ENCODE measurements at places on chromosomes 1 and 21.

DNA sequence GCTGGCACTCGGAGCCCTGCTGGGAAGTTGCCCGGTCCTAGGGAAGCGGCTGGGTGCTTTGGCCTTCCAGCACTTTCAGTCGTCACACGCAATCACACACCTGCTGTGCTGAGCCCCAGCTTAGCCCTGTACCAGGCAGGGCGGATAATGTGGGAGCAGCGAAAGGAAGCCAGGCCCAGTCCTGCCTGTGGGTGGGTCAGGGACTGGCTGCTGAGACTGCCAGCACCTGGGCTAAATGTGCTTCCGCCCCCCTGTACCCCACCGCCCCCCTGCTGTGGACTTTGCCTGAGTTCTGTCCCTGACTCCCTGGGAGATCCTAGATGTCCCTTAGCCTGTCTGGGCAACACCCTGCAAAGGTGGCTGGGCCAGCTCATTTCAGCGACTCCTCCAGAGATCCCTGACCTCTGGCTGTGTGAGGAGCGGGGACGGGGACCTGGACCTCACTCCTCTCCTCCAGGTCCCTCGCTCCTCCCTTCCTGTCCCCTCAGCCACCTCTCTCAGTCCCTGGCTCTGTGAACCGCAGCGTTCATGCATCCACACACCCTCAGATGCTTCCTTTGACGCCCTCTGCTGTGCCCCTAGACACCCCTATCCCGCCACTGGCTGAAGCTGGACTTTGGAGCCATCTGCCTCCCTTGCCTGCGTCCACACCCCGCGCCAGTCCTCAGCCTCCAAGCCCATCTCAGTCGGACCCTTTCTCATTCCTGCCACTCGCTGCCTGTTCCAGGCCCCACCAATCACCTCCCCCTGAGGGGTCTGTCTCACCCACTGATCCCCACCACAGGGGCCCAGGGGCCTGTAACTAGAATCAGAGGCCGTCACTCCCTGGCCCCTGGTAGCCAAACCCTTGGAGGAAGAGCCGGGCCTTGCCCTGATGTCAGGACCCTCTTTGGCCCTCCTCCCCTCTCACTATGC, 1.4 kb downstream of the MMEL1 start:
- DNase-seq = peak; percentile 78

GRCh38 chr1:202227997-202228401, 34.4 kb downstream of the LGR6 start:
- no peak for DNase-seq

- peak; percentile 60 for DNase-seq
Observed at GRCh38 chr1:226001963-226002666, 3.0 kb upstream of the SDE2 start.

DNA sequence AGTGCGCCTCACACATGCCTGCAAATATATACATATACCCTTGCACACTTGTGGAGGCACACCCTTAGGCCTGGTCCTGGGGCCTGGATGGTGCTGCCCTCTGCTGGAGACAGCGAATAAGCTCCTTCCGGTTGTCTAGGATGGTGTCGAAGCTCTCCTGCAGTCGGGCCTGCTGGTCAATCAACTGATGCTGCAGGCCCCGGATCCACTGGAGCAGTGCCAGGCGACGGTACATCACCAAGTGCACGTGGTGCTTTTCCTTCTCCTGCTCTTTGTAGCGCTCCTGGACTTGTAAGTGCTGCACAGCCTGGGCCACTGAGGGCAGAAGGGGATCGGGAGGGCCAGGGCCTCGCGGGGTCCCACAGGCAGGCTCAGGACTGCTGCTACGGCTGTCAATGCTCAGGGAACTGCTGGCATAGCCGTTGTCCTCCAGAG, 3.1 kb downstream of the C1orf216 start:
- DNase-seq = peak; percentile 82

DNA sequence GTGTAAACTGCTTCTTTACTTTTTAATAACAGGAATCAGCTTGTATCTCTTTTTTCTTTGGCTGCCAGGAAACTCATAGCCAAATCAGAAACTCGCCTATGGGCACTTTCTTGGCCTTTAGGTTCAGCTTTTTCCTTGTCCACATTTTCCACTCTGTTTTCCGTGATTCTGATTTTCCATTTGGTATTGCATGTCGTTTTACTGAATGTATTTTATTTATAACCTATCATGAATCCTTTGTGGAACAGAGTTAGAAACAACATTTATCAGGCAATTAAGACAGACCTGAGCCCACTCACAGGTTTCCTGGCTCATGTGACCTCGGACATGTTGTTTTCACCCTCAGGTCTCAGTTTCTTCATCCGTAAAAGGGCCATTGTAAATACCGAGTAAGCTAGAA, 5.3 kb upstream of the ECE1 start:
- no peak for DNase-seq

DNA sequence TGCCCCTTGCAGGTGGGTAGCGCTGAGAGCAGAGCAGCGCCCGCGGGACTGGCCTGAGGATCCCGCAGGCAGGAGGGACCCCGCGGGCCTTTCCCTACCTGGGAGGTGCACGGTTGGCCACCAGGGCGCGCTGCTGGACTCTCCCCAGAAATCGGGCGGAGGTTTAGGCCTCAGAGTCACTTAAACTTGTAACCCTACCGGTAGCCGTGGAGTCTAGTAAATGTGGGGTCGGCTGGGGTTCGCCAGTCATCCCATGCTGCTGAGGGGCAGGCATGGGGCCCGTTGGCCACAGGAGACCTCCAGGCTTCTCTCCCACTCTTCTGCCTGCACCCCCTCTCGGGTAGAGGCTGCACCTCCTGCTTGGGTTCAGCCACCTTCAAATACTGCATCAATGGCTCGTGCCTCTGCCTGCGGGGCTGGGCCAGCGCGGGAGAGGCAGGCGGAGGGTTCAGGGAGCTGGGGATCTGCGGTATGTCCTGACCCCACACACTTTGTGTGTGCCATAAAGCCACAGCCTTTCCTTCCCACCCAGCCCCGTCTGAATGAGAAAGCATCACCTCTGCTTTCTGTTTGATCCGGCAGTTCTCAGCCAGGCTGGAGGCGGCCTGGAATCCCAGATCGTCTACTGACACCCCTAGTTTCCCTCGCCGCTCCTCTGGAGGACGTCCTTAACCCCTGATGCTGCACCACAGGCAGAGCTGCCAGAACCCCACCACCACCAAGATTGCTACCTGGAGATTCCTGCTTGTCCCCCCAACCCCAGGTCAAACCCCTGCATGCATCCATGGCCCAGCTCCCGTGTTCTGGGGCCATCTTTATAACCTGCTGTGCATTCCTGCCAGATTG, 12.3 kb upstream of the GSTM4 start:
- peak; percentile 90 for DNase-seq

- no peak for DNase-seq
Observed at GRCh38 chr1:153342178-153342577, 6.5 kb downstream of the PGLYRP4 start.

- DNase-seq = no peak
Observed at GRCh38 chr1:117753652-117754051, 147.8 kb downstream of the TENT5C start.

GRCh38 chr1:56461158-56462127, 117.9 kb downstream of the PLPP3 start:
- no peak for DNase-seq

- DNase-seq = no peak
Observed at GRCh38 chr1:227388214-227389168, 70.2 kb upstream of the CDC42BPA start.

DNA sequence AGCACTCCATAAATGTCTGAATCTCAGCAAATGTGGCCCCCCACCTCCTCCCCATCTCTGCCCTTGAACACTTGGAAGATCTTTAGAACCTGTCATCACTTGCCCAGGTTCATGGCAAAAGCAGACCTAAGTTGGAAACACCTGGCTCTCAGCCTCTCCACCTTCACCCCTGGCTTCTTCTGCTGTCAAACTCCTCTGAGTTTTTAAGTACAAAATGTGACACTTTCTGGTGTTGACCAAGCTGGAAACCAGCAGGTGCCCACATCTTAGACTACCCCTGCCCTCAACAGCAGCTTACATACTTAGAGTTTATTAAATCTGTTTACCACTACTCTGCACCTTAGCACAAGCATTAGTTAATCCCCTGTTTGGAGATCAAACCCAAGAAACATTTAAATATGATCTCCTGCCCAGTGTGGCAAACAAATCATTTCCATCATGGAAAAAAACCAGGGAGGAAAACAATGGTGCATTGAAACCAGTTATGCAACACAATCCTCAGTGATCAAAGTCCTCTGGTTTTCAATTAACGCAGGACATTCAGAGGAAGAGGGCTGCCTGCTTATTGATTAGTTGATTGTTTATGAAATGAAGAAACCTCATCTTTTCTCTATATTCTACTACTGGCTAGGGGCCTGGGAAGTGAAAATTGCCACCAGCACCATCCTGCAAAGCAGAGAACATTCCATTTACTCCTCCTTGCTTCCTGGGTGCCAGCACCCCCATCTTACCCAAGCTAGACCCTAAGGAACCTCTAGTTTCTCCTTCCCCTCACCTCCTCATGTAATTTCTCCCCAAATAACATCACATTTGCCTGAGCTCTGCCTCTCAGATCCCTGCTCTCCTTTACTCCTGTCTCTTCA, 139.4 kb upstream of the RAB4A start:
- no peak for DNase-seq

DNA sequence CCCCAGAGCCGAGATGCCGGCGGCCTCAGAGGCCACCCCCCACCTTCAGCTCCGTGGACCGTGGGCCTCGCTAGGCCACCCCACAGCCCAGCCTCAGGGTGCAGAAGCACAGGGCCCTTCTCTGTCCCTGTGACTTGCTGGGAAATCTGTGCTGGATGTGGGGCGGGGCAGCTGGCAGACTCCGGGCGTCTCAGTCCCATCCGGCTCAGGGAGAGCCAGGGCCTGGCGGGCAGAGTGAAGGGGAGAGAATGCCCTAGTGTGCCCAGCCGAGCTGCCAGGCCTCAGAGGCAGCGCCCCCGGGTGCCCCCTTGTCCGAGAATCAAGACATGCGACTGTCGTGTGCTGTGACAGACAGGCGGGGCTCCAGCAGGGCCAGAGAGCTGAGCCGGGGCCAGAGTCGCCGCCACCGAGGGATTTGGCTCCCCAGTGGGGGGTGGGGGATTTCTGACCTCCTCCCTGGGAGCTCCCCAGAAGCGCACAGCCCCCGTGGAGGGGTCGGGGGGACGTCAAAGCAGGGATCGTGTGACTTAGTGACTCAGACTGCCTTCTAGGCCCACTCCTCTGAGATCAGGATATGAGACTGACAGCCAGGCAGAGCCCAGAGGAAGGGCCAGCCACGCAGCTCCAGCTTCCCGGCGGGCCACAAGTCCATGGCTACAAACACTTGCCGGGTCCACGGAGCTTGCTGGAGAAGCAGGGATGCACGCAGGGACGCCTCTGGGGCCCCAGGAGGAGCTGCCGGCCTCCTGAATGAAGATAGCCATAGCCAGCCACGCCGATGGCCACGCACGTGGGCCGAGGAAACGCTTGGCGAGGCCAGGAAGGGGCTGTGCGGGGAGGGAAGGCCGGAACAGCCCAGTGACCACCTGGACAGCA, 11.9 kb downstream of the COL6A1 start:
- DNase-seq = peak; percentile 12

DNA sequence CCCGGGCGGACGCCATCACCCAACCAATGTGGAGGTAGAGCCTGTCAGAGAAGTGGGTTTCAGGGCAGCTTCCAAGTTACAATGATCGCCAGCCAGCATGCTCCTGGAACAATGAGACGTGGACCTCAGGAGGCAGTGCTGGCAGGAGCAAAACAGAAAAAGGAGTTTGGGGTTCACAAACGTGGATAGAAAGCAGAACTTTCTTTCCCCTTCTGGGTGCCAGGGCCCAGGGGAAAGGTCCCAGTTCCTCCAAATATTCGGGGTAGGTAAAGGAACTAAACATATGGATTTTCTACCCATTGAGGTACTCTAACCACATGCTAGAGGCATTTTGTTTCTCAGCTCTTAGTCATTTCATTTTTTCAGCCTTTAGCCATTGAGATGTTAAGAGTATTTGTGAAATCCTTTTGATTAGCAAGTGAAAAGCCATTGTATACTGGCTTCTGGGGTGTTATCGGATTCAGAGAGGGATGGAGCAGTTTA, 488.4 kb upstream of the ADGRL2 start:
- DNase-seq = no peak

GRCh38 chr1:154669464-154670282, 61.7 kb upstream of the ADAR start:
- peak; percentile 61 for DNase-seq

DNA sequence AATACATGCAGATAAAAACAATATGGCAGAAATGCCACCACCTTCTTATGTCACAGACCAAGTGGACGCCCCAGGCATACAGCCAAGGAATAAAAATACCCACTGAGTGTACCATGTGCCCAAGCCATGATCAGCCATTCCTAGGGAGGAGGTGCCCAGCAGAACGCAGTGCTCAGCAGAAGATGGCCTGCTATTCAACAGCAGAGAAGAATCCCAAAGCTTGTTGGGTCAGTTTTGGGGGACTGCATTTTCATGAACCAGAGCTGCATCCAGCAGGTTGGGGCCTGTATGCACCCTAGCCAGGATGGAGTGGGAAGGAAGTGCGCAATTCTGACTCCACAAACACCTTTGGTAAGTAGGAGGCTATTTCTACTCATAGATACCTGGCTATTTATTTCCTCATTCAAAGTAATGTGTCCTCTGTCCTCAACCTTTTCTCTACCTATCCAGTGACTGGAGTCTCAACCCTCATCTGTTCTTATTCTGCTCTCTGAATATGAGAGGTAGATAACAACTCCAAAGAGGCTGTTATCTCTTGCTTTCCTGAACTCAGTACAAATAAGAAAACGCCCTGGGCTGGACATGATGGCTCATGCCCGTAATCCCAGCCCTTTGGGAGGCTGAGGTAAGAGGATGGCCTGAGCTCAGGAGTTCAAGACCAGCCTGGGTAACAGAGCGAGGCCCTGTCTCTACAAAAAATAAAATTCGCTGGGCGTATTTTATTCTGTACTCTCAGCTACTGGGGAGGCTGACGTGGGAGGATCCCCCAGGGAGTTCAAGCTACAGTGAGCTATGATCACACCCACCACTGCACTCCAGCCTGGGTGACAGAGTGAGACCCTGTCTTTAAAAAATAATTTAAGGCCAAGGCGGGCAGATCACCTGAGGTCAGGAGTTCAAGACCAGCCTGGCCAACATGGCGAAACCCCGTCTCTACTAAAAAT, 2.5 kb upstream of the PLEKHM2 start:
- no peak for DNase-seq

- peak; percentile 71 for DNase-seq
Observed at GRCh38 chr1:91683598-91683951, 182.9 kb downstream of the CDC7 start.

- no peak for DNase-seq
Observed at GRCh38 chr1:177124577-177125278, 39.8 kb downstream of the ASTN1 start.

- DNase-seq = peak; percentile 68
Observed at GRCh38 chr1:234969581-234970400, 158.8 kb downstream of the TOMM20 start.

- no peak for DNase-seq
Observed at GRCh38 chr1:108027389-108027788, 62.4 kb upstream of the VAV3 start.

DNA sequence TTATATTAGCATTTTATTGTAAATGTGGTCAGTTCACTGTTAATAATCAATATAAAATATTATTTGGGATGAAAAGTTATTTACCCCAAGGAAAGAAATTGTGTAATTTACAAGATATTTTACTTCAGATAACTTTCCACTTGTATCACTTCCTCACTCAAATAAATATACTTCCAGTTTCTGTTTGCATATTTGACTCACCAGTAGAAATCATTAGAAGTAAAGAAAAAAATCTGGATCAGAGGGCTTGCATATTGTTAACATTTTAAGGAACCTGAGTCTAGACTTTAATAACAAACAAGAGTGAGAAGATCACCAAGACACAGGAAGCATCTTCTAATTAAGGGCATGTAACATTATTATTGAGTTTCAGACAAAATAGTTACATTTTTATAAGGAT, 347 bp upstream of the KRTAP20-4 start:
- no peak for DNase-seq

GRCh38 chr1:171116676-171117075, 26.0 kb downstream of the FMO3 start:
- DNase-seq = no peak

GRCh38 chr1:16122916-16123315, 33.0 kb downstream of the EPHA2 start:
- no peak for DNase-seq

Data from colonic mucosa (tissue), 4 donors.